DMS79 treated with DMSO at 0.1 percent for 48 hours (cell line): ENCODE measurements at places on chromosomes 16 and 17.

DNA sequence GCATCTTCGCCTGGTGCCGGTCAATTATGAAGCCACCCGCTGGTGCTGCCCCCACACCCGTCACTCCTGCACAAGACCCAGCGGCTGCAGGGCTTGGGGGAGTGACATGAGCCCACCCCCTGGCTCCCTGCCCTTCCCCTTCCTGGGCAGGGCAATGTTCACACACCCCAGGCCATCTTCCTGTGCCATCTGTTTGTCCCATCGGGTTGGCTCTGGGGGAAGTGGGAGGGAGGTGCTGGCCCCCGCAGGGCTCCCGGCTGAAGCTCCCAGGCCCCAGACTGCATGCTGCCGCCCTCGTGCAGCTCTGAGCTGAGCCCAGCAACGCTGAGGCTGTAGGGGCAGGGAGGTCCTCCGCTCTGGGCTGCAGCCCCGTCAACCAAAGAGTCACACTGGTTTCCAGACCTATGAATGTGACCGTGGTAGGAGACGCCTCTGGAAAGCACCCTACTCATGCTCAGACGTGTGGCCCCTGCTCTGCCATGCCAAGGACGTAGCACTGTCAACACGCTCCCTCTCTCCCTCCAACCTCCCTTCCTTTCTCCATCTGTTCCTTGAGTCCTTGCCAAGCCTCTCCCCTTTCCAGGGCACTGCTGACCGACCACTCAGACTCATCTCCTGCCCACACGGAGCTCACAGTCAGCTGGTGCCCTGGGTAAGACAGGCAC, 140.4 kb downstream of the ENGASE start:
- DNase-seq, result no peak

DNA sequence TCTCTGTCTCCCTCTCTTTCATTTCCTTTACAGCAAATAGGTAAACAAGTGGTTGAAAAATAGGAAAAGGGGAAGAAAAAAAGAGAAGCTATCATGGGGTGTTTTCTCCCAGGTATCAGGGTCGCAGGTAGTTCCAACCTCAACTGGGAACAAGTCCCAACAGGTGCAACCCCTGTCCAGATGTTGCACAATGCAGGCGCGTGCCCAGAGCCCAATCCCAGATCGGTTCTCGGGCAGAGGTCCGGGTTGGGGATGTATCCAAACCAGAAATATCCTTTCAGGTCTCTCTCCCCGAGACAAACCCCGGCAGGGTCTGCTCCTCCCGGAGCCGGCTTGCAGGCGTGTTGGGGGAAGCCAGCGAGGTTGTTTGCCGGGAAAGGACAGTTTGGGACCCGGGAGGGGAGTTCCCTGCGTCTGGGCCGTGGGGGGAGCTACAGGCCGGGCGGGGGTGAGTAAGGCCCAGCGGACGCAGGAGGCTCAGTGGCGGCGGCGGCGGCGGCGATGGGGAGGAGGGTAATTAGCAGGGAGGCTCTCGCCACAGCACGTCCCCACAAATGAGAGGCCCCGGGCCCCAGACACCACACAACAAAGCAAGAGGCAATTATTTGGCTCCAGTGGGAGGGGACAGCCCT, 21.2 kb upstream of the SP6 start:
- no peak for DNase-seq

DNA sequence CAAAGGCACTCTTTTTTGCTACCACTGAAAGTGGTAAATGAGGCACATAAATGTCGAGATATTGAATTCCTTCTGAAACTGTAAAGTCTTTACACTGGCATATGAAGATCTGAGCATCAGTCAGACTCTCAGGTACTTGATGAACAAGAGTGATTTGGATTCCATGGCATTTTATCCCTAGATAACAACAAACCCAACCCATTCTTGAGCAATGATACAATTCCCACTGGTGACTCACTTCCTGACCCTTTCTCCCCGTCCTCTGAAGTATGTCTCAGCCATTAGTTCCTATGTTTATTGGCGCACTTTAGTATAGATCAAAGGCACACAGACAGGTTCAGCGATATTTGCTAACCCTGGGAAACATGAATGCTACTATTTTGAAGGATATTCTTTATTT, 147.0 kb upstream of the RBFOX1 start:
- DNase-seq, result no peak

DNA sequence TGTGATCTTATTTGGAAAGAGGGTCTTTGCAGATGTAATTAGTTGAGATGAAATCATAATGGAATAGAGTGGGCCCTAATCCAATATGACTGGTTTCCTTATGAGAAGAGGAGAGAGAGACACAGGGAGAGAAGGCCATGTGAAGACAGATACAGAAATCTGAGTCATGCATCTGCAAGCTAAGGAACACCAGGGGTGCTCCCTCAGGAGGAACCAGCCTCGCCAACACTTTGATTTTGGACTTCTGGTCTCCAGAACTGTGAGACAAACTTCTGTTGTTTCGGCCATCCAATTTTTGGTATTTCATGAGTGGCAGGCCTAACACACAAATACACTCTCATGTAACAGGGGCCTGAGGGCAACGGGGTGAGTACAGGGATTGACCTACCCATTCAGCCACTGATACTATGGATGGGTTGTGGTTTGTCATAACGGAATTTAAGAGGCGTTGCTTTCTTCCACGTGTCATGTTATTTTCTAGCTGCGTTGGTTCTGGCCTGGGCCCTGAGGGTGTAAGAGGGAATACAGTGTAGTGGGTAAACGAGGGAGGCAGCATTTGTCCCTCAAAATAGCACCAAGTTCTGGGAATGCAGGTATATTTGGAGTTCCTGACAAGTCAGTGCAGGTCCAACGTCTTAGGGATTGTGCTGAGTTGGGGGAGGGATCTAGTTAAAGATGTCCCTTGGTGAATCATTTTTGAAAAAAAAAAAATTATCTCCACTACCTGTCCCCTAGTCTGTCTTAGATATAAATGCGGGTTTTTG, 17.7 kb downstream of the PLCG2 start:
- DNase-seq, result no peak

DNA sequence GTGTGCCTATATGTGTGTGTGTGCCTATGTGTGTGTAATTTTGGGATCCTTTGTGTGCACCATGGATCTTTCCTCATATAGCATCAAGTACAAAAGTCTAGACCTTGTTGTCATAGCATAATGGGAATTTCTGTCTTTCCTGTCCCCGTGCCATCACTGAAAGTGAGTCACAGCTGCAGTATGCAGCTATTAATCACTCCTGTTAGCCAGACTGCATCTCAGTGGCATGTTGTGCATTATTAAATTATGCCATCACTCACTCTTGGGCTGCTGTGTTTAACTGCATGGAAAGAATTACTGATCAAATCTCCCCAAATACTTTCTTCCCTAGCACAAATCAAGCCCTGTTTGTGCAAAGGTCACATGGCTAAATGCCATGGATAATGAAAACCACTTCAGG, 92.4 kb downstream of the CBLN1 start:
- DNase-seq, result no peak

DNA sequence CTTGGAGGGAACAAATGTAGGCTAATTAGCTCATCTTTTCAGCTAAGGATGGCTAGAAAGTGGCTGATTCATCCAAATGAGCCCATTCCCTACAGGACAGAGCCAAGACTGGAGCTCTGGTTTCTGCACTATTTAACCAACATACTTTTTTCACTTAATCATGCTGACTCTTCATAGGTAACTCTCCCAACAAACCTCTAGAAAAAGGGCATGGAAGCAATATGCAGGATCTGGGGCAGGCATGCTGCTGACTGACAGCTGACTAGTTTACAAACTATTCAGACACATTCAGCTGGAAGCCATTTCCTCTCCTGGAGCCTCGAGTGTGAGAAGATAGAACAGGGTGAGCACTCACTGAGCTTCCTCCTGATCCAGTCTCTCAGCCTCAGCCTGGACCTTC, 6.2 kb downstream of the BECN1 start:
- no peak for DNase-seq

DNA sequence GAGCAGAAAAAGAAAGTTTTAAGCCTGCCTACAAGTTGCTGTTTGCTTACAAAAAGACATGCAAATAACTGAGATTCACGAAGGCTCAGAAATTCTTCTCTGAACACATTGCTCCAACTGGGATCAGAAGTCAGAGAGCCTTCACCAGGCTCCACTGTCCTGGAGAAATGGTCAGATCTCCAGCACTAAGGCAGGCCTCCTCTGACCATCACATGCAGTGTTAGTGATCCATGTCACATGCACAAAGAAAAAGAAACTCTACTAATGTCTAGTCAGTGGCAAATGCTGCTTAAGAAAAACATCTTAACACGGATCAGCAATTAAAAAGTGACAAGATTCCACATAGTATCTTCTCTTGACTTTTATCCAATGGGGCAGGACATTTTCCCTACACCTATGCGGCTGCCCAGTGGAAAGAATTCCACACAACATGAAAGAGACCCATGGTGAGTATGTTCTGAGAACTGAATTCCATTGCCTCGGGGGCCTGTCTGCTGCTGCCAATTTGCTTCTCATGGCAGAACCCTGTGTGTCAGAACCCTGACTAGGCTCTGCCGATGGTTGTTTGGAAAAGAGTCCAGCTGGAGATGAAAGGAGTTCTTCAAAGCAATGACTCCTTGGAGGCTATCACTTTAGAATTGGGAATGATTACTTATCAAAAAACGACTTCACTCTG, 96.6 kb downstream of the HIC1 start:
- no peak for DNase-seq
